Ecto neural progenitor cell (in vitro differentiated cells): ENCODE measurements at places on chromosomes 16 and 17.

DNA sequence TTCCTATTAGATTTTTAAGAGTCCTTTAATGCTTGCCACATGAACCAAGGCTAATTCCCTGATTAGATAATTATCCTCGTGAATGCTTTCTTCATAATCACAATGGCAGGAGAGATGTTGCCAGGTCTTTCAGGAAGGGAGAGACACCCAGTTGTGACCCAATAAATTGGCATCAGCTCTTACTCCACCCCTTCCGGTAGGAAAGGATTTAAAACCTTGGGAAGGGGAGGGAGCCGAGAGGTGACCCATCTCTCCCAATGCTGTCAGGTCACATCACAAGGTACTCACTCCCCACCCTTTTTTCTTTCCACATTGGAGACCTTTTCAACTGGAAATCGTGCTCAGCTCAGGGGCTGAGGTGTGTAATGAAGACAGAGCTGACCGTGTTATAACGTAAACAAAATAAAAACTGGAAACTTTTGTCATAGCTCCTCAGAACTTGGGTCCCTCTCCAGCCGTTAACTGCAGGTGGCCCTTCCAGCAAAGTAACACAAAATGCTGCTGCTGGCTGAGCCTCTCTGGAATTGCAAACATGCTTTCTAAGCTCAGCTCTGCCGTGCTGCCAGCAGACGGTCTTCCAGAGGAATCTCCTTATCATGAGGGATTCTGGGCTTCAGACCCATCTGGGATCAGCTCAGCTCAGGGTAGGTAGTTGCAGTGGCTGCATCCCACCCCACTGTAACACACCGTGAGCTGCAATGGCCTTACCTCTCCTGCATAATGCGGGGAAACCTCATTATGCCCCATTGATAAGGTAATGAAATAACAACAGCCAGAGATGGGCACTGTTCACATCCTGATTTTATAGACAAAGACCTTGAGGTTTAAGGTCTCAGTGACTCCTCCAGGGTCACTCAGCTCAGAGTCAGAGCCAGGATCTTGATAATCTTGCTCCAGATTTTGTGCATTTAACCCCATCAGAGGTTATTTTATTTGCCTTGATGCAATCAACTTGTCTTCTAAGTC, 15.6 kb downstream of the TMEM100 start:
- no peak for DNase-seq

- no peak for DNase-seq
Observed at GRCh38 chr16:26441178-26441577, 625.5 kb upstream of the C16orf82 start.

GRCh38 chr17:63378411-63379375, 67.4 kb downstream of the CYB561 start:
- no peak for DNase-seq

DNA sequence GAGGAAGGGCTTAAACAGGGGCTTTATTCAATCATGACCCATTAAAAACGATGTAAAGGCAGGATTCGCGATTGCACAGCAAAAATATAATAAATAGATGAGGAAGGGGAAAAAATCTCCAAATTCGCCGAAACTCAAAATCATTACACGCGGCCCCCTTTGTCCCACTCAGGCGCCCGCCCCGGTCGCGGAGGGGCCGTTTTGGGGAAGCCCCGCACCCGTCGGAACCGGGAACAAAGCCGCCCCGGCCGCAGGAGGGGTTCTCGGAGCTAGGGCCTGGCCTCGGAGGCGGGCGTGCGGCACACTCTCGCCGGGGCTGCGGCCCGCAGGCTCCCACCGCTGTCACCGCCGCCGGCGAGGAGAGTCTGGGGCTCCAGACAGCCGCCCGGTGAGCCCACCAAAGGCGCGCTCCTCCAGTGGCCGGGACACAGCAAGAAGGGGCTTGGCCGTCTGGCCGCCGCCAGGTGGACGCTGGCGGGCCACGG, 521 bp downstream of the C16orf87 start:
- DNase-seq, result no peak

DNA sequence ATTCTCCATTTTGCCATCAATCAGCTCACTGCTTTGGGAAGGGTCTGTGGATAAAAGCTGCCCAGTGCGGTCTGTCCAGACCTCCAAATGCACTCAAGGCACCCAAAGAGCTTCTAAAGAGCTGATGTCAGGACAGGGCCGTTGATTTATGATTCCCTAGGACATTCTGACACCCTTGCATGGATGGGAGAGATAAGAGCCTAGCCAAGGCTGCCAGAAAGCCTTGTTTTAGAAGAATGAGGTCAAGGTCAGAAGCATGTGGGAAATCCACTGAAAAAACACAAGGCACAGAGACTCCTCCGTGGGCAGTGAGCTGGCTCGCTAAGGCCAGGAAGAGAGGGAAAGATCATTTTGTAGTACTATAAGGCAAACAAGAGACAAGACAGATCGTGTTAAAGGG, 214.0 kb downstream of the CDH11 start:
- no peak for DNase-seq

GRCh38 chr17:77651988-77652387, 306.5 kb upstream of the TNRC6C start:
- no peak for DNase-seq

GRCh38 chr17:41655611-41656111, 31.3 kb upstream of the KRT17 start:
- DNase-seq, result peak; percentile 86

- no peak for DNase-seq
Observed at GRCh38 chr17:56011406-56012131, 141.7 kb upstream of the ANKFN1 start.

- DNase-seq, result peak; percentile 65
Observed at GRCh38 chr17:35849469-35850348, 19.0 kb downstream of the HEATR9 start.

GRCh38 chr17:59451706-59452105, 113.7 kb upstream of the DHX40 start:
- DNase-seq, result no peak

- DNase-seq, result no peak
Observed at GRCh38 chr16:14358697-14359305, 271.3 kb downstream of the PARN start.

DNA sequence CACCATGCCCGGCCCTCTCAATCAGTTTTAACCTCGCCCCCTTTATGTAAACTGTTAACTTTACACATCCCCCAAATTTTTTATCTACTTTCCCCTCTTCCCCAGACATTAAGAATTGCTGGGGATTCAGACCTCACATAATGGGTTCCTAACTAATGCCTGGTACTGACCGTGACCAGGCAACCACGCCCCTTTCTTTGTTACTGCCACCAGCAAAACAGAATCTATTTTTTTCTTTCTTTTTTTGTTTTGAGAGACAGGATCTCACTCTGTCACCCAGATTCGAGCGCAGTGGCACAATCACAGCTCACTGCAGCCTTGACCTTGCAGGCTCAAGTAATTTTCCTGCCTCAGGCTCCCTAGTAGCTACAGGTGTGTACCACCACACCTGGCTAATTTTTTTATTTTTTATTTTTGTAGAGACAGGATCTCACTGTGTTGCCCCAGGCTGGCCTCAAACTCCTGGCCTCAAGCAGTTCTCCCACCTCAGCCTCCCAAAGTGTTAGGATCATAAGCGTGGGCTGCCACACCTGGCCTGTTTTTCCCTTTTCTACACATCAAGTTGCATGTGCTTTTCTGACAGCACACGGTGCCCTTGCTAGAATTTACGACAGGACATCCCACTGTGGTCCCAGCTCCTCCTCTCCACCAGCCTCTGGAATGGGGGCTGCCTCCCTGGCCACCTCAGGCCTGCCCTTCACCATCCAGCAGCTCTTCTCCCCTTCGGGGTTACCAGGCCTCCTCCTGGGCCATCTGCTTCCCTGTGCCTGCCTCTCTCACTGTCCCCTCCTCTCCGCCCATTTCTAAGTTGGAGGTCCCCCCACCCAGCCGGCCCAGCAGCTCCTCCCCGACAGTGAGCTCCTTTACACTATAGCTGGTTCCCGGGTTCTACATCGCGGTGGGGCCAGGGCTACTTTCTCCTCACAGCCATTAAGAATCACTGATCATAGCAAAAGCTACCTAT, 10.8 kb downstream of the CPNE2 start:
- no peak for DNase-seq

DNA sequence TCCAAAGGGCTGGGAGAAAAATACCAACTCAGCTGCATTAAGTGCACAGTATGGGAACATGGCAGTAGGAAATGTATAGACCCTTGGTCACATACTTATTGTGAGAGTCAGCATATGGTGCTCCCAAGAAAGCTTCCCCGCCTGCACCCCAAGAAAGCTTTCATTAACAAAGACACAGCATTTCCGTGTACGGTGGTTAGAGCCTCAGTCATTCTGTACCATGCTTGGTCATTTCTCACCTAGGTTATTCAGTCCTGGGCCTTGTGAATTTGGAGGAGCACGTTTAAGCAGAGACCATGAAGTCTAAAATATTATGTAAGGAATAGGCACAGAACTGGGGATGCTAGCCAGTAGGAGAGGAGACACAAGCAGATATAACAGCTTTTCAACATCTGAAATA, 56.1 kb downstream of the ESRP2 start:
- no peak for DNase-seq

GRCh38 chr17:75807861-75808260, 23.3 kb downstream of the UNK start:
- no peak for DNase-seq

GRCh38 chr17:80657561-80657960, 112.9 kb downstream of the RPTOR start:
- no peak for DNase-seq

GRCh38 chr17:59074494-59074893, 32.2 kb downstream of the TRIM37 start:
- no peak for DNase-seq
